ENCODE measurements at places on chromosomes 7 and 10.

GRCh38 chr10:12609435-12609834 is 260.1 kb downstream of the CAMK1D start:
- no peak for DNase-seq

- peak; percentile 70 for DNase-seq
Measured at GRCh38 chr7:47945261-47946015, 2.8 kb downstream of the PKD1L1 start.

- DNase-seq: no peak
Measured at GRCh38 chr10:118521415-118522117, 73.9 kb downstream of the PRLHR start.

DNA sequence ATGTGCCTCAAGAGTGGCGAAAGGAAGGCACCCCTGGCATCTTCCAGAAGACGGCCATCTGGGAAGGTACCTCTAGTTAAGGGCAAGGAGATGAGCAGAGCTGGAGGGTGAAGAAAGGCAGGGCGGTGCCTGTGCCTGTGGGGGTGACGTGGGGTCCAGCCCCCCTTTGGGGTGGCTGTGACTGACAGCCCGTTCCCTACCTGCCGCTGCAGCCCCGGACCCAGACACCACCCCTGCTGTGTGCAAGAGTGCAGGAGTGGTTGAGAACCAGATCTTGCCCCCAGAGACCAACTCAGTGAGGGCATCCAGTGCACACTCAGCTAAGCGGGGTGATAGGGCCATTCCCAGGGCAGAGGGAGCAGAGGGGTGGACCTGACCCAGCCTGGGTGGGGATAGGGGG is 4.3 kb upstream of the MUC17 start:
- no peak for DNase-seq

DNA sequence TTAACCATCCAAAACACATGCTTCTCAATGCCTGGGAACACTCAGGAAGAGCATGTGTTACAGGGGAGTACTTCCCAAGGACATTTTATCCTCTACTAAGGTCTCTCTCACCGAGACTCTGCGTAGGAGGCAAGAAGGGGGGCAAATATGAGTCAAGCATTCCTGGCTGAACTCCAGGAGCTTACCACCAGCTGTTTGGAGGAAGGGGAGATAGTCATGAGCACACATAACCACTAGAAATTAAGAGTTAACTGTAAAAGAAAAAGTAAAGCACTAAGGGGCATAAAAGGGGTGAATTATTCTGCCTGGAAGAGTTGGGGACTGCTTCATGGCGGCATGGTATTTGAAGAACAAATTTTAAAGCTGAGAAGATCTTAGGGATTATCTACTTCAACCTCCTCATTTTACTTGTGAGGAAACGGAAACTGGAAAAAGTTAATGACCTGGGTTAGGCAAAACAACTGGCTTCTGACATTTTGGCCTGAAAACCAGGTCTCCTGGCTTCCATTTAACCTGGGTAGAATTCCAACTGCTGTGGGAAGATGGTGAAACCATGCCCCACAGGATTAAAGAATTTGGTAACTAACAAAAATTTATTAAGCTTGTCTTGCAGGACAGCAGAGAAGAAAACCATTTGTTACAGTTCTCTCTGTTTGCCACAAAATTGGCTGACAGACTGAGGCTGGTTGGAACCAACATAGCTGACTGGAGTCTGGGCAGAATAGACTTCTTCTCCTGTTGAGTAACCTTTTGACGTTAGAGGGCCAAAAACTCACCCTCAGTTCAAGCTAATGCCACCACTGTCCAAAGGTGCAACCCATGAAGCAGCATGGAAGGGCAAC is 85.5 kb downstream of the SLC25A13 start:
- DNase-seq: no peak

GRCh38 chr7:159197066-159197975 is 52.7 kb upstream of the VIPR2 start:
- DNase-seq: no peak

- no peak for DNase-seq
Measured at GRCh38 chr10:122018951-122019413, 30.0 kb downstream of the TACC2 start.

- DNase-seq: no peak
Measured at GRCh38 chr7:136087881-136088280, 110.7 kb upstream of the MTPN start.

DNA sequence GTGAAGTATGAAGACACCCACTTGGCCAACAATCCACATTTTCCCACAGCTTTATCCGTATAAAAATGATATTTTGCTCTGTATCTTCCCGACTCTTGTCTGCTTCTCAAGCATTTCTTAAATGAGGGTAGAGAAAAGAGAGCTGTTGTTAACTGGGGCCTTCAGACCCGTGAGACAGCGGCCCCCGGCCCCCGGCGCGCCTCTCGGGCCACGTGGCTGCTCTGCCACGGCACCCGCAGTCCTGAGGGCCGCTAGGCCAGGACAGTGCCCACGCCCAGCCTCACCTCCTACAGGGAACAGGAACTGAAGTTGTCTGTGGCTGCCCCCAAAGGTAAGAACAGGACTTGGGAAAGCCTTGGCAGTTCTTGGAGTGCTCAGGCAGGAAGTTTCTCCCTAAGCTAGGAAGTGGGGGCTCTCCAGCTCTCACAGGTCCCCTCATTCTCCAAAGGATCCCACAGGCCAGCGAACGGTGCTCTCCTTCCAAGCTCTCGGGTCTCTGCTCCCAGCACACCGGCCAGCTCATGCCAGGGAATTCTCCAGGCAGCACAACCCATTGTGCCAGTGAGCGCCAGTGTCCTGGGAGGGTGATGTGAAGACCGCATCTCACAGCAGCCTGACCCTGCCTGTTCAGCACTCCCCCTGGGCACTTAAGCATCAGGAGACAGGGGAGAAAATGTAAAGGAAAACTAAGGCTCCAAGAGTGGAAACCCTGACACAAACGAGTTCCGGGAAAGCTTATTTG is 230.3 kb upstream of the PFKP start:
- DNase-seq: no peak
